ENCODE measurements at places on chromosomes 7 and 10. TPM values are rescaled to one million over a fixed set of nuclear protein-coding genes. Genes with fewer than 3 reads are reported as not detected.

PSMA2 gene
- 195 TPM for total RNA-seq

FAM107B gene
- total RNA-seq = 213 TPM

PI4K2A gene
- total RNA-seq = 31.9 TPM

SPDYE3 gene
- not detected for total RNA-seq

CALHM2 gene
- total RNA-seq = 4.9 TPM

CYP3A4 gene
- not detected for total RNA-seq

CCDC201 gene
- total RNA-seq = not detected

CALCR gene
- not detected for total RNA-seq

PRLHR gene
- not detected for total RNA-seq

NKX6-2 gene
- 0.10 TPM for total RNA-seq

KLLN gene
- total RNA-seq = 0.53 TPM

TRPV5 gene
- total RNA-seq = not detected

MOGAT3 gene
- total RNA-seq = not detected

CDHR3 gene
- 5.2 TPM for total RNA-seq

SCIN gene
- 0.70 TPM for total RNA-seq

PAPOLB gene
- total RNA-seq = not detected

TFR2 gene
- total RNA-seq = 2.6 TPM

ZNRF2 gene
- 5.2 TPM for total RNA-seq

CYP3A7 gene
- not detected for total RNA-seq

PLEKHS1 gene
- not detected for total RNA-seq

PKD2L1 gene
- total RNA-seq = 0.15 TPM

LAMB4 gene
- 0.37 TPM for total RNA-seq

TMEM120A gene
- 42.6 TPM for total RNA-seq

ADCY1 gene
- 2.5 TPM for total RNA-seq

MAP3K8 gene
- 17.6 TPM for total RNA-seq

NOS3 gene
- total RNA-seq = 0.17 TPM

HACD1 gene
- total RNA-seq = 63.4 TPM

SPDYE2B gene
- not detected for total RNA-seq

LRGUK gene
- 0.44 TPM for total RNA-seq

GRID2IP gene
- total RNA-seq = not detected

EZH2 gene
- 25.6 TPM for total RNA-seq

ITGA8 gene
- not detected for total RNA-seq

Data from A549 treated with DMSO at 1 μM for 4 hours (cell line).